ENCODE measurements at places on chromosomes 4 and X.

DNA sequence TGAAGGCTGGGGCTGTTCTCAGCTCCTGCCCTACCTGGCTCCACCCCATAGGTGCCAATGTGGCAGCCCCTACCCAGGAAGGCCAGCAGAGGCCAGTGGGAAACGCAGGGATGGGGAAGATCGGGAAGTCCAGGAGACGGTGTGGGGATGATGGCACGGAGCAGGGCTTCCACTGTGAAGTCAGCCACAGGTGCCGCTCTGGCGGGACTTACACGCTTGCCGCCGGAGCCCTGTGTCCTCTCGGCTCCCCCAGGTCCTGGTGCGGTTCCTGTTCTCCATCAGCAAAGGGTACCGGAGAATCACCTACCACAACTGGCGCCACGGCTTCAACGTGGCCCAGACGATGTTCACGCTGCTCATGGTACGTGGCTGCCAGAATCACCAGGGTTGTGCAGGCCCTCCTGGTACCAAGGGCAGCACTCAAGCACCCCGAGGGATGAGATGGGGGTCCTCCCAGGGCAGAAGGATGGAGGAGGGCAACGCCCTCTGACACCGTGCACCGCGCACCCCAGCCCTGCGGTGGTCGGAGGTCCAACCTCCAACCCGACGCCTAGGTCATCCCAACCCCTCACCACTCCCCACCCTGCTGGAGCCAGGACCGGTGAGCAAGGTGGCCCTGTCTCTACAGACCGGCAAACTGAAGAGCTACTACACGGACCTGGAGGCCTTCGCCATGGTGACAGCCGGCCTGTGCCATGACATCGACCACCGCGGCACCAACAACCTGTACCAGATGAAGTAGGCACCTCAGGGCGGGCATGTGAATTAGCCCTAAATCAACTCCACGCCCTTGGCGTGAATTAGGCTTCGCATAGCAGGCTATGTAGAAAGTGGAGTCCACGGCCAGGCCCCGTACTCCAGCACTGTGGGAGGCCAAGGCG, 12.0 kb downstream of the ATP5ME start:
- no peak for DNase-seq

- no peak for DNase-seq
Measured at GRCh38 chr4:108651014-108651791, 804 bp downstream of the OSTC start.

GRCh38 chrX:101677028-101677427, 17.4 kb upstream of the ARMCX2 start:
- DNase-seq, result no peak

DNA sequence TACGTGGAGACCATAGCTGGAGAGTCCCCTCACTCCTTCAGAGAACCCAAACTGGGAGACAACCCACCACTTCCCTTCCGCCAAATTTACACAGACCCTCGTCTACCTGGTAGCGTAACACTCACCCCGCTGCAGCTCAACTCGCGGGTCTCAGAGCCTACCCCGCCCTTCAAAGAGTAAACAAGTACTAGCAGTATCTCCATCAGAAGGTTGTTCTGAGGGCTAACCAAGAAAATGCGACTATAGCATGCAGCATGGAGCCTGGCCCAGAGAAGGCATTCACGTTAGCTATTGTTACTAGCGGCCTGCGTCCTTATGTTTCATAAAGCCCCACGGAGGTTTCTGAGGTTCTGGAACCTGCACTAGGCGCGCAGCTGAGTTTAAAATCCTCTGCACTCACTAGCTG, 531 bp upstream of the MANBA start:
- no peak for DNase-seq

DNA sequence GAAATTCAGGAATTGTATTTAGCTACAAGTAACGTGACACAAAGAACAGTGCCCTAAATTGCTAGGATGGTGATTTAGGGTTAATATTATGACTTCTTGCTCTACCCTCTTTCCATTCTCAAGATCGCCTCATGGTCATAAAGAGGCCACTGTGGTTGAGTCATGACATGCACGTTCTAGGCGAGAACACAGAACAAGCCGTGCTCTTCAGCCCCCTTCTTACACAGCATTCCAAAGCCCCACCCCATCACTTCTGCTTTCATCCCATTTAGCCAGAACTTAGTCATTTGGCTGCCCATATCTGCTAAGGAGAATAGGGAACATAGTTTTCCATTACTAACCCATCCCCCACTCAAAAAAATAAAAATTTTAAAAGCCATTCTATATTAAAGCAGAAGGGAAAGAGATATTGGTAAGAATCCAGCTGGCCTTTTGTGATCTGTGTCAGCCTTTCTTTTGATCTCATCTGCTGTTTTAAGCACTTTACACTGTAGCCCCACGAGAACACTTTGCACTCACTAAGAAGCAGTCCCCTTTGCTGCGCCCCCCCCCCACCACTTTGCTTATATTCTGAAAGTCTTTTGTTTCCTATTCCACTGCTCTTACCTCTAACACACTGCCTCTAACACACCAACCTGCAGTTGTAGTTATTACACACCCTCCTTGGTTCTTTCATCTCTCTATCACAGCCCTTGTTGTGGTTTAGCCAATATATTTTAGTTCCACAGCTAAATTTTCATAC, 28.4 kb downstream of the NPNT start:
- no peak for DNase-seq

DNA sequence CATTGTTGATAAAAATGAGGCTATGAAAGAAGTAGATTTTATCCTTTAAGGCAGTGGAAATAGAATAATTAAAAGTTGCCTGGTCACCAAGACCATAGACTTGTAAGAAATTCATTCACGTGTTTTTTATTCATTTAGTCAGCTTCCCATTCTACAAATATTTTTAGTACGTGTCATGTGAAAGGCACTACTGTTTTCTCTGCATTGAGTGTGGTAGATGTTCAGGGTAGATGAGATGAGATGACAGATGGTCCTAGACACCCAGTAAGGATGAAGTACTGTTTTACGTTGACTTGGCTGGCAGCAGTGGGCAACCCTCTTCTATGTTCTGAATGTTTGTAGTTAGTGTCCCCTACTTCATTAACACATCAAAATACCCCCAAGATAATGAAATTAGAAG, 228.1 kb downstream of the ARHGAP24 start:
- no peak for DNase-seq

- DNase-seq, result no peak
Measured at GRCh38 chr4:139728840-139729239, 63.2 kb downstream of the MGST2 start.

- no peak for DNase-seq
Measured at GRCh38 chr4:26212528-26212927, 108.3 kb upstream of the RBPJ start.

- DNase-seq, result no peak
Measured at GRCh38 chrX:66751136-66751782, 112.4 kb upstream of the EDA2R start.

GRCh38 chrX:77930581-77930980, 20.1 kb downstream of the ATP7A start:
- no peak for DNase-seq

DNA sequence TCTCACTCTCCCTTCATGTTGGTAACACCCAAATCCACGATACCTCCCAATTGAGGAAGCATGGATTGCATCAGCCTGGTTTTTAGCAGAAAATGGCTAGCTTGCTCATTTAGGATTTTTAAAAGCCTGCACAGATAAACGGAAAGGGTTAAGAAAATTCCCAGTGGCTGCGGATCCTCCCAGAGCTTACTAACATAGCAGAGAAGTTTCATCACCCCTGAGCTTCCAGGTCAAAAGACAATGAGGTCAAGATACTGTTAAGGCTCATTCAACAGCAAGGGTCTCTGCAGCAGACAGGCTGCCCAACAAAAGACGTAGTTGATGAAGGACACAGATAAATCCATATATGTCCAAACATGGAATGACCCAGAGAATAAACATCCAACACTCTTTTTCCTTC, 220.2 kb downstream of the ASMT start:
- no peak for DNase-seq

DNA sequence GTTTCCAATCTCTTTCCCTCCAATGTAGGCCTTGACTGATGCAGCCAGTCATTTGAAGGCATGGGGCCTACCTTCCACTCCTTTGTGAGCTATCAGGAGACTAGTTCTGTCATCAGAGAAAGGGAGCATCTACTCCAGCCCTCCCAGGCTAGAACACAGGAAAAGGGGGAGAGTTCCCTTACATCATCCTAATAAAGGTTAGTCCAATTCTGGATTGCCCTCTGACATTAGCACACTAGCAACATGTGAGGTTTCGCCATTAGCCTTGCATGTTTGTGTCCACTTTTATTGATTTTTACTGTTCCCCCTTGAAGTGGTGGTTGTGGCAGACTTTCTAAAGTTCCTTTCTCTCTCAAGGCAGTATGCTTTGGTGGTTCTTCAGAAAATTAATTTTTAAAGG, 67.3 kb downstream of the ZFX start:
- DNase-seq, result no peak

All from stimulated activated CD8-positive, alpha-beta memory T cell treated with anti-CD3 and anti-CD28 coated beads, Interleukin-7, amount 100 ng/mL, for 1 hour (primary cell).